ENCODE measurements at places on chromosomes 6 and 20.

DNA sequence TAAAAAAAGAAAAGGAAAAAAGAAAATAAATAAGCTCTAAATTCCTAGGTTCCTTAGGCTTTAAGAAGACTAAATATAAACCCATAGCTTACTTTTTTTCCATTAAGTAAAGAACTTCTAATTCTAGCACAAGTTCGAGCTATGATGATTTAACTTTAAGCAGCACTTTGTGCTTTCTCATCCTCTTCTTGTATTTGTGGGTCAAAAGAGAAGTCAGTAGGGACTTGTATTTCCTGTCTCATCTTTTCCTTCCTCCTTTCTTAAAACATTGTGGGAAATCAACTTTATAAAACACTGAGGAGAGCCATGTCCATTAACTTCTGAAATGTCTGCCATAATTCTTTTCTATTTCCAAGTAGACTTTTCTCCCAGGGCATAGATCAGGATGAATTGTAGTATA lies 637.7 kb upstream of the CITED2 start:
- DNase-seq, result no peak

GRCh38 chr6:122683989-122684651 lies 73.9 kb downstream of the PKIB start:
- DNase-seq, result no peak

- no peak for DNase-seq
These were observed 305.9 kb downstream of the CLIC5 start for GRCh38 chr6:45709781-45710220.

GRCh38 chr20:3547906-3548305 lies 77.1 kb downstream of the ATRN start:
- no peak for DNase-seq

DNA sequence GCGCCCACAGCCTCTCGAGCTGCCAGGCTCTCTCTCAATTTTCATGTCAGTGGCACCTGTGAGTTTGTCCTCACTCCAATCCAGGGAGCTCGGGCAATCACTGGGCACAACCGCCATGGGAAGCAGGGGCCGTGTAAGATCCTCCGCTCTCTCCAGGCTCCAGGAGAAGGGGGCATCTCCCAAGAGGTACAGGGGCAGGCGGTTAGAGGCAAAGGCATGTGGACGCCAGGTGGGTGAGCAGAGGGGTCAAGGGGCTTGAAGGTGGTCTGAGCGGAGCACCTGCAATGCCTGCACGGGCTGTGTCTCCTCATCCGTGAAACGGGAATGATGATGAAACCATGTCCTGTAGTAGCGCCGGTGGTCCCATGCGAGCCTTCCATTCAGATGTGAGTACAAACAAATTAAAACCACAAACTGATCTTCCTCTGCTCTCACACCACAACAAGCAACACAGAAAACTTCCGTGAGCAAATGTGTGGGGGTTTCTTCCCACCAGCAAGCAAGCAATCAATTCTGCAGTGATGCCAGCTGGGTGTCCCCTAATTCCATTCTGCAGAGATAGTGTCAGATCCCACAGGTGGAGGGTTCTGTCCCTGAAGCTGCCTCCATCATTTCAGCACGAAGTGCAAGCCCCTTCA lies 222.5 kb upstream of the PMEPA1 start:
- DNase-seq, result no peak

DNA sequence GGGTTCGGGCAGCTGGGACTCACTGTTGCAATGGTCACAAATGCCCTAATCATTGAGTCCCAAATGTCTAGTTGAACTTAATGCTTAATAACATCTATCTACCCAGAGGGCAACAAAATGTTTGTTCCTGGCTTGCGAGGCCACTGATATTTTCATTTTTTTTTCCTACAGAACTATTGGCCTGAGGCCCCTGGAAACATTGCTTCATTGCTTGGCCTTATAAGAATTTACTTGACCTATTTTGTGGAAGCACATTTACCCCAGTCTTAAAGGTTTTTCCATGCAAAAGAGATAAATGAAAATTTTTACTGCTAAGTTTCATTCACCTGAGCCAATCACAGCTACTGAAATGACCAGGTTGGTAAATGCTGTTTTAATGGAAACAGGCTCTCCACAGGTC lies 133.1 kb upstream of the RIPOR2 start:
- no peak for DNase-seq

DNA sequence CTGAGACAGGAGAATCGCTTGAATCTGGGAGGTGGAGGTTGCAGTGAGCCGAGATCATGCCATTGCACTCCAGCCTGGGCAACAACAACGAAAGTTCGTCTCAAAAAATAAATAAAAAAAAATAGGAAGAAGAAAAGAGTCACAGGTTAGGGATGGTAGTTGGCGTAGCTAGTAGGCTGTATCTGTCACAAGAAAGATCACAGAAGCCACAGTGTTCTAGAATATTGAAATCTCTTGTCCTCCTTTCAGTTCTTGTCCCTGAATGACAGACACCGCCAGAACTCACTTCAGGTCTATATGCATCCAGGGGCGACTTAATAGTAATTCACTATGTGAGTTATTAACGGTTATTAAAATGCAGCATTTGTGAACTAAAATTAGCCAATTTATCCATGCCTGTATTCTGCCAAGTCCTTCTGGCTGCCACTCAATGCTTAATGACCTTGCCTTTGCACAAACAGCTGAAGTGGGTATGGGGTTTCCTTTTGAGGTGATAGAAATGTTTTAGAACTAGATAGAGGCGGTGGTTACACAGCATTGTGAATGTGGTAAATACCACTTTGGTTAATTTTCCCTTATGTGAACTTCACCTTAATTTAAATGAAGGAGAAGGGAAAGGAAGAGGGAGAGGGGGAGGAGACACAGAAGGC lies 41.3 kb upstream of the ZMYND8 start:
- DNase-seq, result no peak

GRCh38 chr6:116450769-116451740 lies 10.1 kb upstream of the CALHM6 start:
- no peak for DNase-seq

GRCh38 chr20:50737352-50737751 lies 6.0 kb downstream of the PARD6B start:
- no peak for DNase-seq

DNA sequence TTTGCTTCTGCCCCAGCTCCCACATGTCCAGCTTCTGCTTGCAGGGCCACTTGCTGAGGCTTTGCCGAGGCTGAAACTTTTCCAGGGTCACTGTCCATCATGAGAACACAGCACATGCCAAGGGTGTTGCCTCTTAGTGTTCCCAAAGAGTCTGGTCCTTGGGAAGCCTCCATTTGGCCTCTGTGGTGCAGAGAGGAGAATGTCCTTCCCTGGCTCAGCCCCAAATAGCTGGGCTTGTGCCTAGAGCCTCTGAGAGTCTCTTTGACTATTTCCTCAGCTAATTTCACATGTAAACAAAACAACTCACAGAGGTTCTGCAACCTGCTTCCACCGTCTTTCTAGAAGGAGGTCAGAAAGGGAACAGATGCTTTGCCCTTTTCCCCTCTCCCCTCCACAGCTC lies 40.4 kb upstream of the RAB23 start:
- no peak for DNase-seq
